Germinal center (tissue), 1 donor: ENCODE measurements at places on chromosomes 6 and 20.

DNA sequence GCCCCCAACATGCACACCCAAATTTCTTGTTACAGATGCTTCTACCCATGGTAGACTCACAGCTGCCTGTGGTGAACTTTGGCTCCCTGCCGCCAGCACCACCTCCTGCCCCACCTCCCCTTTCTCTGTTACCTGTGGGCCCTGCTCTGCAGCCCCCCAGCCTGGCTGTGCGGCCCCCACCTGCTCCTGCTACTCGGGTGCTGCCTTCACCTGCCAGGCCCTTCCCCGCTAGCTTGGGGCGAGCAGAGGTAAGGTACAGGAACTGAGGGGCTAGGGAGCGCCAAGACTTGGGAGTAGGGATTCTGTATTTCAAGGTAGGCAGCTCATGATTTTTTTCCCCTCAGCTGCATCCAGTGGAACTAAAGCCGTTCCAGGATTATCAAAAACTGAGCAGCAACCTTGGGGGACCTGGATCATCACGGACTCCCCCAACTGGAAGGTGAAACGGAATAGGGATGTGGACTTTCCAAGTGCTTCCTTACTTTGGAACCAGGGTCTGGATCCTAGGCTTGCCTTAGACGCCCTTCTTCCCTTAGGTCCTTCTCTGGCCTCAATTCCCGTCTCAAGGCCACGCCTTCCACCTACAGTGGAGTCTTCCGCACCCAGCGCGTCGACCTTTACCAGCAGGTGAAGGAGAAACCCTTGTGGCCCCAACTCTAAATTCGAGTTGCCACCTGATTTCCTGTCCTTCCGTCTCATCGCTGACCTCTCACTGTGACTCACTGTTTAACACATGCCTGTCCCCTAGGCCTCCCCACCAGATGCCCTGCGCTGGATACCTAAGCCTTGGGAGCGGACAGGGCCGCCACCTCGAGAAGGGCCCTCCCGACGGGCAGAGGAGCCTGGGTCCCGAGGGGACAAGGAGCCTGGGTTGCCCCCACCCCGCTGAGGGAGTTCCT lies 15.5 kb downstream of the BAG6 start:
- no peak for DNase-seq

- no peak for DNase-seq
Measured at GRCh38 chr20:64140956-64141355, 23.3 kb upstream of the MYT1 start.

DNA sequence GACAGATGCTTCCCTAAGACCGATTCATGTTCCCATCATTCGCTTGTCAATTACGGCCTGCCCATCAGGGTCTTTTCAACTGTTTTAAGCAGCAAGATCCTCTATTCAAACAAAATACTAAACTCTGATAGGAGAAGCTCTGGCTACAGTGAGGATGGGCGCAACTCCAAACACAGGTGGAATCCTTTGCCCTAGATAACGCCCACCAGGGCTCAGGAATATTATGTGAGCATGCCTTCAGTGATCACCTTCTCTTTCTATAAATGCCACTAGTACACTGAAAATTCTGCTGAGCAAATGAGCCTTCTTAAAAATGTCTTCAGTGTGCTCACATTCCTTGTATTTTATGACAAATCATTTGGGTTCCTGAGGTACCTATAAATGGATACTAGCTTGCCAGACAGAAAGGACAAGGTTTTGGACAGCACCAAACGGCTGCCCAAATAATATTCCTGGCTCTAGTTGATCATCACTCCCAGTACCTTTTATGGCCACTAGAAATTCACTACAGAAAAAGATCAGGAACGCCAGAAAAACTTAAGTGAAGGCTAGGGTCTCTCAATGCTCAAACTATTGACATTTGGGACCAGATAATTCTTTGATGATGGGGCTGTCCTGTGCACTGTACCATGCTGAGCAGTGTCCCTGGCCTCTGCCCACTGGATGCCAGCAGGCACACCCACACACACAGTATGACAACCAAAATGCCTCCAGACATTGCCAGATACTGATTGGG lies 13.1 kb downstream of the ZNF217 start:
- DNase-seq: no peak

DNA sequence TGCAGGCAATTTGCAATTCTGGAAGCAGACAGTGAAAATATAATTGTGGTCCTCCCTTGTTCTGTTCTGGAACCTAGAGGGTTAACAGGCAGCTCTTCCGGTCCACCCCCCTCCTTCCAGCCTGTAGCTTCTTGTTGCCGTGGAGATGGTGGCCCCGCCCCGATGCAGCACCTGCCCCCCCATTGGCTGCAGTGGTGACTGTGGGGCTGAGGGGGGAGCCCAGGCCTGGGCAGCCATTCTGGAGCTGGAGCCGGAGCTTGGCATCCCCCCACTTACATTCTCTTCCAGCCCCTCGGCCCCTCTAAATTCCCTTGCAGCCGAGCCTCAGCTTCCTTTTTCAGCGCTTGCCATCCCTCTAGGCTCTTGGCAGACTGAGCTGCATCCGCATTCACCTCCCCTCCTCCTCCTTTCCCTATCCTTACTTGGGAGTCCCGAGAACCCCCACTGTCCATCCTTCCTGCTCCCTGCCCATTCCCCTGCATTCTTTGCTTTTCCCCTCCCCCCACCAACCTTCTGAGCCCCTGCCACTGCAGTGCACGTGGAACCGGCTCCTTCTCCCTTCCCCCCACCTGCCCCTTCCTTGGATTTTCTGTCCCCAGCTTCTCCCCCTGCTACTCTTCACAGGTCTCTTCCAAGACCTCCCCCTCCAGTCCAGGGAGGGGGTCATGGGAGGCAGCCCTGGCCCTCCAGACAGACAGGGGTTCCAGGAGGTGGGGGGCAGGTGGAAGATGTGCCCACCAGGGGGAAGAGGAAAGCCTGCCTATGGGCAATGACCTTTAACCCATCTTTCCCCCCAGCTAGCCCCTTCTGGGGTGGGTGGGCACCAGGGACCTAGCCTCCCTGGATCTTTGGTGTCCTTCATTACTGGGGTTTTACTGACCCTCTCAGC lies 11.4 kb downstream of the SYNGAP1 start:
- DNase-seq: peak; percentile 90

DNA sequence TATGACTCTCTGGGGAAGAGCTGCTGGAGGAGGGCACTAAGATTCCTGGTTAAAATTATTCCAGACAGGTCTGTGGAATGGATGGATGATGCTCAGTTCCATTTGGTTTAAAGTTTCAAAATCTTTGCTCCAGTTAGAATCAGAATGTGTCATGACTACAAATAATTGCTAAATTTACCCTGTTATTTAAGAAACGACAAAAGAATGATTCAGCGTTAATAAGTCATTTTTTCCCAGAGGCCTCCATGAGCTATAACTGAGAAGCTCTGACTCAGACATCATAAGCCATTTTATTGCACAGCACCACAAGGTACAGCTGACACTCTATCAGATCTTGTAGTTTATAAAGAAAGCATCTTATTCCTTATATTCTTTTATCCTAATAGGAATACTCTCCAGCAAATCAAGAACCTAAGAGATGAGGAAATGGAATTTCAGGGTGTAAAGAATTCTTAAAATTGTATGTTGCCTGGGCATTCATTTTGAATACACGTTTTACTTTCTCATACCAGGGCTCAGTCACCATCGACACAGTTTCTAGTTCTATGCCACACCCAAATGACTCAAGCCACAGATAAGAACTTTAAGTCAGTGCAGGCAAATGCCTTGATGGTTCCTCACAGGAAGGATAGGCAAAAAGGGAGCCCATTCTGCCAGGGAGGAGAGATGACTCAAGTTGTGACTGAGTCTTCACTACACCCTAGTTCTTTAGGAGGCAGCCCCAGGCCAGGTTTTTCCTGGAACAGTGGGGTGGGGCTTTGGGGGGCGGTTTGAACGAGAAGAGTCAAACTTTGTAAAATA lies 636.0 kb downstream of the MMUT start:
- no peak for DNase-seq

DNA sequence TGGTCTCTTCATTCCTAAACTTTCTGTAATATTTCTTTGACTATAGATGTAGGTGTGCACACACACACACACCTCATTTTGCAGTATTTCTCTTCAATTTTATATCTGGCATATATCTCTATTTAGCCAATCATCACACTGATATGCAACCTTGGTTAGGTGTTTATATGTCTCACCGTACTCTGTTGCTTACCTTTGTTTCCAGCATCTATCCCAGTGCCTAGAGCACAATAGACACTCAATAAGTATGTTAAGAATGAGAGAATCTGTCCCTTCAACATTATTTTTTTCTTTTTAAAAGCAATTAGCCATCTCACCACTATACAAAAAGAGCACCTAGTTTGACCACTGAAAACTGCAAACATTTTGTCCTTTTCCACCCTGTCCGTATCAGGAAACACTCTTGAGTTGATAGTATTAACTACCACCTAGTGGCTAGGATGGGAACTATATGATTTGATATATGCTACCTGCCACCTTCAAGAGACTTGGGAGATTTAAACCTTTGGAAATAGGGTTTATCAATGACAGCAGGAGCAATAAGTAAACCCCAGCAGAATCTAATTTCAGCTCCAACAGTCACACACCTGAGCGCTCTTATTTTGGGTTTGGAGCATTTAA lies 48.7 kb upstream of the RSPO3 start:
- DNase-seq: no peak
